ENCODE measurements at places on chromosomes 11 and 22.
A peak's percentile ranks its signal among the peaks of the same experiment; 100 is the strongest.

DNA sequence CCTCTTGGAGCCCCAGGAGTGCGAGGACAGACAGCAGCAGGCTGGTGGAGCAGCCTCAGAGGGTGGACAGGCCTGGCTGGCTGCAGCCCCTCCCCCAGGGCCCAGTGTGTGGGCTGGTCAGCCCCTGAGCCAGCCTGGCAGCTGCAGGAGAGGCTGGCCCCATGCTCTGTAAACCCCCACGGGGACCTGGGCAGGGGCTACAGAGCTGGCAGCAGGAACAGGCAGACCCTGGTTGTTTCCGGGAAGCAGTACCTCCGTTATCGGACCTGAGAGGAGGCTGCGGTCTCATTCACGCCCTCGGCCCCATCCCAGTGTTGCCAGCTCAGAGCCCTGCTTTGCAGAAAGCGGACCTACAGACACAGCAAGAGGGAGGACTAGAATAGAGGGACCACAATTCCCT lies 38.5 kb upstream of the COMT start:
- no peak for DNase-seq

GRCh38 chr11:64317961-64318765 lies at the start of gene PRDX5:
PRDX5 (plus strand) TSS chr11:64318121; CDS start chr11:64318216, 95 bp downstream.
- DNase-seq: peak; percentile 91

DNA sequence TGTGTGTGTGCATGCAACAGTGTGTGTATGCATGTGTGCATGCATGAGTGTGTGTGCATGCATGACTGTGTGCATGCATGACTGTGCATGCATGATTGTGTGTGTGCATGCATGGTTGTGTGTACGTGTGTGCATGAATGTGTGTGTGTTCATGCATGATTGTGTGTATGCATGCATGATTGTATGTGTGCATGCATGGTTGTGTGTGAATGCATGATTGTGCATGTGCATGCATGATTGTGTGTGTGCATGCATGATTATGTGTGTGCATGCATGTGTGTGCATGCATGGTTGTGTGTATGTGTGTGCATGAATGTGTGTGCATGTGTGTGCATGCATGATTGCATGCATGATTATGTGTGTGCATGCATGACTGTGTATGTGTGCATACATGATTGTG lies 1052.0 kb downstream of the TBC1D22A start:
- DNase-seq: no peak

DNA sequence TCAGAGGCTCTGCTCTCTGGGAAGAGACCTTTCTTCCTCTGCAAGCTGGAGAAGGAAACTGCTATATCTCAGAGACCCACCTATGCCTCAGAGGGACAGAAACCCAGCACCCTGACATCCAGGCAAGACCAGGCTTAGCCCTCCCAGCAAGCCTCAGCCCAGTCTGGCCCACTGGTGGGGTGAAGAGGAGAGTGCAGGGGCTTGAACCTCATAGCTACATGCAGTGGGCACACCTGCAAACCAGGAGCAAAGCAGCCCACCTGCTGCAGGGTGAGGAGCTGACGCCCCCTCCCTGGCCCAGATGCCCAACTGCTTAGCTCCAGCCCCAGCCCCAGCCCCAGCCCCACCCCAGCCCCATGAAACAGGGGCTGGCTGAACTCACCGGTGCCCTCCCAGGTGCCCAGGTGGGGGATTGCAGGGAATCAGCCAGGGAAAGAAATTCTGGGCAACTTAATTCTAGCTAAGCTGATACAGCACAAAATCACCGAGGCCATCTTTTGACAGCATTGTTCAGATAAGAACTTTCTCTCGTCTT lies 246.8 kb downstream of the BUD13 start:
- no peak for DNase-seq

DNA sequence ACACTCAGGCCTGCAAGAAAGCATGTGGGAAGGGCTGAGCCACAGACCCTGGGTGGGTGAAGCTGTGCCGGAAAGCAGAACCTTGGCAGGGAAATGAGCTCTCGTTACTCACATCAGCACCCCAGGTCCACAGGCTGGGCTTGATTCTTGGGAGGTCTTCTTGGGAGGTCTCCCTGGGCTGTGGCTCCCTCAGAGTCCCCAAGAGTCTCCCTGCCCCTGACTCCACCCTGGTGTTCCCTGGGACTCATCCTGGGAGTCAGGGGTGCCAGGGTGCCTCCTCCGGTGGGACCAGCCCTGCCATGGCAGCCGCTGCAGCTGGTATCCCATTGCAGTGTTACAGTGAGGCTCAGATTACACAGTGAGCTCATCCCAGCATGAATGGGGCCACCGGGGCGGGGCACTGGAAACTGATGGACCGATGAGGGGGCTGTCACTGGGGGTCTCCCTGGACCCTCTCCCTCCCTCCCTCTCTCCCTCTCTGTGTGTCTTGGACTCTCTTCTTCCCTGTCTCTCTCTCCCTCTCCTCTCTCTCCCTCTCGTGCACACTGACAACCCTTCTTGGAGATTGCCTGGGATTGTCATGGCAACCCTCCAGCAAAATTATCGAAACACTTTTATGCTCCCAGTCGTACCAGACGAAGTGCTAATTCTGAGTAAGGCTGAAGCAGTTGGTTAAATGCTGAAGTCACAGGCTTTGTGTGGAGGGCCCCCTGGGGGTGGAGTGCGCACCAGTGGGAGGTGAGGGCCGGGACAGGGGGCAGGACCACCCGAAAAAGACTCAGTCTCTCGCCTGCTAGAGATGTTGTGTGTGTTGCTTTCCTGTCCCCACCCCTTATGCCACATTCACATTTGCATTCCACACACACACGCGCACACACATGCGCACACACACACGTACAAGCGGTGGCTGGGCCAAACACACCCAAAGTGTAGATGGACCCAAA lies 8.6 kb upstream of the C11orf96 start:
- DNase-seq: no peak

DNA sequence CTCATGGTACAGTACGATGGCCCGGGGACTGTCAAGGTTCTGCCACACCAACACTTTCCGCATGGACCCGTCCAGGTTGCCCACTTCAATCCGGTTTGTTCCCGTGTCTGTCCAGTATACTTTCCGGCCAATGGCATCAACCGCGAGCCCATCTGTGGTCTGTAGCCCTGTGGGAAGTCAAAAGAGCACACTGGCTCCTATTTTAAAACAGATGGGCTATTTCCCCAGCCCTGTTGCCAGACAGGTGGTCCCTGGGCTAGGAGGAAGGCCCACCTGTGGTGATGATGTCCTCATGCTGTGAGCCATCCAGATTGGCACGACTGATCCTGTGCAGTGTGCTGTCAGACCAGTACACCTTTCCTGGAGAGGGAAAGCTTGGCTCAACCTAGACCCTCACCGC lies 30.4 kb upstream of the CKAP5 start:
- no peak for DNase-seq

DNA sequence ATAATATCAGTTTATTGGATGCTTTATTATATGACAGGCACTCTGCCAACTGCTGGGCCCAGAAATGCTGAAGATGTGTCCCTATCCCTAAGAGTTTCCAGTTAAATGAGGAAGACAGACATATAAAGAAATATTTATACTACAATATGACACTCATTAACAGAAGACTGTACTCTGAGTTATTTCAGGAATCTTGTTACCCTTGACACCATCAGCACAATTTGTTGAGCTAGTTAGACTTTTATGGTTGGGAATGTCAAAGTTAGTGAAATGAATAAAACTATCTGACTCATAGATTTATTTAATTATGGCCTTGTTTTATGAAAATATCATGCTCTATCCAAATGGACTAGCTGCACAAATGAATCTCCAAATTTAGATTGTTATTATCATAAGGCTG lies 25.6 kb upstream of the MSANTD4 start:
- DNase-seq: no peak

DNA sequence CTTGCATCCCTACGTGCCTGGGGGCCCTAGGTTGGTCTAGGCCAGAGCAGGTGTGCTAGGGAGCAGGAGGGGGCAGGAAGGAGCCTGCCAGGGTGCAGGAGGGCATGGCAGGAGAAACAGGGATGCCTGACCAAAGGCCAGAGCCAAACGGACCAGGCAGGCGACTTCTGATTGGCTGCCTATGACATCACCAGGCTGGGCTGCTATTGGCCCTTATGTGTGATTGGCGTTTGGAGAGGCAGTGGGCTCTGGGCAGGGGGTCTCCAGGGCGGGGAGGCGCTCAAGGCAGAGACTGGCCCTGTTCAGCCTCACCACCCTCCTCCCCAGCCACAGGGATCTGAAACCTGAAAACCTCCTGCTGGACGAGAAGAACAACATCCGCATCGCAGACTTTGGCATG lies 44.4 kb downstream of the MOB2 start:
- no peak for DNase-seq

- no peak for DNase-seq
These were observed 255.5 kb downstream of the DYNC2H1 start for GRCh38 chr11:103364687-103365086.
